Calu3 (cell line): ENCODE measurements at places on chromosomes 3 and 15. TPM values are rescaled to one million over a fixed set of nuclear protein-coding genes. Genes with fewer than 3 reads are reported as not detected.

DNA sequence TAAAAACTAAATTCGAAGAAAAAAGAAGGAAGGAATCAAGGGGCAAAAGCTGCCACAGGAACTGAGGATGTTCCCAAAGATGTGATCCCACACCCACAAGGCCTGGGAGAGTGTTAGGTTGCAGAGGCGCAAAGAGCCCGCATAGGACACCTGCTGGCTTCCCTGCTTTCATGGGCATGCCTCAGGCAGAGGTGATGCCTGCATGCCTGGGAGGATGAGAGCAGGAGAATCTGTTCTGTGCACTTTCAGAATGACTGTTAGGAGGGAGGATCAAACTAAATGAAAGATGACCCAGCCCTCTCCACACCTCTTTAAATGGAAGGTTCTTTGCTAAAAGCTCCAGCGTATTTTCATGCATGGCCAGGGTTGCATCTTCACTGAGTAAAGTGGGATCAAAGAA is 162.4 kb downstream of the PLCL2 start:
- DNase-seq = no peak

DNA sequence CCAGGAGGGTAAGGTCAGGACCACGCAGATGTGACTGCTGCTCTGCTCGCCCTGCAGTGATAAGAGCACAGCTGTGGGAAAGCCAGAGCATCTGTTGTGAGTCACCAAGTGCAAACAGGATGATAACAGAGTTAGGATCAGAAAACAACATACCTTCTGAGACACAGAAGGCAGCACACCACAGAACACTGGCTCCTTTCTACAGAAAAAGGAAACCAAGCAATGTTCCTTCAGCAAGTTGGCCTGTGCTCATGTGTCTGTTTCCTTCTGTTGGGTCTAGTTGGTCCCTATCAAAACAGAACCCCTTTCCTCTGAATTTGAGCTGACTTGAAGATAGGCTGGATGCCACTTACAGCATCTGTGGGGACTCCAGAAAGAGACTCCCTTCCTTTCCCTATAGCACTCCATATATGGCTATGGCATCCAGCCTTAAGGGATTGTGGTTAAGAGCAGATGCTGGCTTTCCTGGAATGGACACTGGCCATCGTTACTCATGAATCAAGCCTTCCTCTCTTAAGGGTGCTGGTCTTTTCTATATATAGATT is 440.7 kb upstream of the THBS1 start:
- DNase-seq = no peak

DNA sequence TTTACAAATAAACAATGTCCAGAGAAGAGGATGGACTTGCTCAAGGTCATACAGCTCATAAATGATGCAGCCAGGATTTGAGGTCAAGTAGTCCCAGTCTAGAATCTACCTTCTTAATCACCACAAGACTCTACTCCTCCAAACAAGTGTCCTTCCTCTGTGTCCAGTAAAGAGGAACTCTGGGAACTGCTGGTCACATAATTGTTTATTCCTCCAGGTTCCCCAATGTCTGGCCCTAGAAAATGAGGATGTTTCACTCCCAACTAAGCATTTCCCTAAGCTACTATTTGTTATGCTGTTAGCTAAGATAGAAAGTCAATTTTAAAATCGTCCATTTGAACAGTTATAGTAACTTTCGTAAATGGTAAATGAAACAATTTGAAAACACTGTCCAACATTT is 192.4 kb downstream of the FHIT start:
- DNase-seq = no peak

GRCh38 chr3:112074616-112075497 is 11.3 kb upstream of the C3orf52 start:
- DNase-seq = peak; percentile 83

GRCh38 chr3:172410702-172411477 is 37.4 kb downstream of the GHSR start:
- no peak for DNase-seq

DTX3L gene
- total RNA-seq = 73.9 and 121 TPM in 2 replicates
